ENCODE measurements at places on chromosomes 13 and 19.

GRCh38 chr19:1794424-1795172 is 17.5 kb downstream of the ATP8B3 start:
- no peak for DNase-seq

GRCh38 chr19:19873381-19873780 is 7.7 kb downstream of the ZNF253 start:
- DNase-seq, result no peak

DNA sequence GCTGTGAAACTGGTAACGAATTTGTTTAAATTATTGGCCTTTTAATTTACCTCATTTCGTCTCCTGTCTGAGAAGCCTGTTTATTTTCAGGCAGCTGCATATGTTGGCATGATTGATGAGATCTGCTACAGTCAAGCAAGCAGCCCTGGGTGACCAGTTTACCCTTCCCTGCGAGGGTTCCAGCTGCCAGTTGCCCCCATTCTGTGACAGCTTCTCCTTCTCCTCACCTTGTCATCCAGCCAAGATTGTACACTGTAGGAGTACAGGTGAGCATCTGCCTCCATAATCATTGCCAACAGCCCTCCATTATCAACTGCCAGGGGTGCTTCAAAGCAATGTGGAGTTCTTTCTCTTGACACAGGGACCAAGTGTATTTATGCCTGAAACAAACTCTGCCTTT is 1979.9 kb upstream of the PRR20A start:
- DNase-seq, result peak; percentile 93

DNA sequence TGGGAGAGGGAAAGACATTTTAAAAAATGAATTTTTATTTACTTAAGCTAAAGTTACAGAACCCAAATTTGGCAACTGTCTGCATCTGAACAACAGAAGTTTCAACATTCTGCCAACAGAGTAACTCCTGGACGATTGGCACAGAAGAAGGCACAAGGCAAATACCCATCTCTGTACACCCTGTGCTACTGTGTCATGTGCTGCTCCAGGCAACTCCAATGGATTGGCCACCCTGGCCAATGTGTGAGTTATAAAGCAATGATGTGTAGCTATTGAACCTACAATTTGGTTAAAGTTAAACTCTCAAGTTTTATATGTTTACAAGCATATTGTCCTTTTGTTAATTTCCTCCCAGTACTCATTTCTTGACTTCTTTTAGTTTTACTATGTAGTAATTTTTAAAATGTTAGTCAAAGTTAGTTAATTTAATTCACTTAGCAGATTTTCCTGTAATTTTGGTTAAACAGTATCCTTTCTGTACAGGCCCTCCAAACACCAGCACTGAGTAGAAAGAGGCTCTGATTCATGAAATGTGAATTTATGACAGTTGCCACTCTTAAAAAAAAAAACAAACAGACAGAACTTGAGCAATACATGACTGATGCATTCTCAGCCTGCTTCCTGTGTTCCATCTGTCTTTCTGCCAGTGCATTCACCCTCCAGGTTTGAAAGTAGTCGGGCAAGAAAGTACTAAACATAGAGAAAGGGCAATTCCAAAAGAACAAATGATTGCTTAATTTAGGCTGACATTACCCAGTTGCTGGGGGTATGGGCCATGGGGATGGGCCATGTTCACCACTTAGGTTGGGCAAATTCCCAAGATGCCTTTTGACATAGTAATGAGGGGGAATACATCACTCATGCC is 5.9 kb downstream of the STARD13 start:
- DNase-seq, result no peak

- DNase-seq, result no peak
Measured at GRCh38 chr19:1613146-1613545, 7.9 kb upstream of the UQCR11 start.

DNA sequence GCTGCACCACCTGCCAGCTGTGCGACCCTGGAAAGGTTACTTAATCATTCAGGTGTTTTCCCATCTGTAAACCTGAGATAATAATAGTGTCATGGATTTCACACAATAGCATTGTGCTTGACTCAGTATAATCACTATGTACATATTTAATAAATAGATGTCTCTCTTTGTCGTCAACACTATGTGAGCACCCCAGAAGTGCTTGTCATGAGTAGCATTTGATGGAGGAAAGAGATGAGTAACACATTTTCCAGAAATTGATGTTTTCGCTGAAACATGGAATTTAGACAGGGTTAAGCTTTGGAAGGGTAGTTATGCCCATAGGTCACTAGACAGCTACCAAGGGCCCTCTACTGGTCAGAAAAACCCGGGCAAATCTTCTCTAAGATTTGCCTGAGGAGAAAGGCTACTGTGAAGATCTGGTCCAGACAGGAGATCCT is 9.5 kb upstream of the MBNL2 start:
- no peak for DNase-seq

- peak; percentile 42 for DNase-seq
Measured at GRCh38 chr19:48540110-48540509, 11.9 kb upstream of the SULT2B1 start.

GRCh38 chr19:1172353-1173158 is 1.5 kb downstream of the SBNO2 start:
- DNase-seq, result no peak

DNA sequence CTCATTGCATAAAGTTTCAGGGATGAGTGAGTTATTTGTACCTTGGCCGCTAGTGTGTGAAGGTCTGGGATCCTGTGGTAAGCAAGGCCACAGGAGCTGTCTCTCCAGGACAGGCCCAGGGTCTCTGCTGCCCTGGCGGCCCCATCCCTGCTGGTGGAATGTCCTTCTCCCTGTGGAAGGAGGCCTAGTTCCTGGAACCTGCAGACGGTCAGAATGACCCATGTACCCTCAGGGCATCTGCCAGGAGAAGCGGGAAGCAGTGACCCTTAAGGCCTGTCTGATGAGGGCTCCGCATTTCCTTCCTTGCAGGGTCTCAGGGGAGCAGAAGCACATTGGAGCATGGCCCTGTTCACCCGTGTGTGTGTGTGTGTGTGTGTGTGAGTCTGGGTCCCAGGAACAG is 32.1 kb upstream of the SOX1 start:
- no peak for DNase-seq

DNA sequence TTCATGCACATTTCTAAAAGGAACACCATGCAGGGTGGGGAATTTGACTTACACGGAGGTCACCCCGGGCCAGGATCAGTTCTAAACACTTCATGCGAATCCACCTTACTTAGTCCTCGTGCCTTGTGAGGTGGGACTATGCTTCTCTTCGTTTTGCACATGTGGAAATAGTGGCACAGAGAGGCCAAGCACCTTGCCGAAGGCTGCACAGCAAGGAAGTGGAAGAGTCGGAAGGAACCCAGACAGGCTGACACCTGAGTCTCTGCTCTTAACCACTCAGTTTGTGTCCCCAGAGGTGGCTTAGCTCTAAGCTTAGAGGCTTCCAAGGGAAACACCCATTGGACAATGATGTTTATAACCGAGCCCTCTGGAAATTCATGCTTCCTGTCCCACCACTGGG is 150.1 kb downstream of the CACNA1A start:
- DNase-seq, result no peak

DNA sequence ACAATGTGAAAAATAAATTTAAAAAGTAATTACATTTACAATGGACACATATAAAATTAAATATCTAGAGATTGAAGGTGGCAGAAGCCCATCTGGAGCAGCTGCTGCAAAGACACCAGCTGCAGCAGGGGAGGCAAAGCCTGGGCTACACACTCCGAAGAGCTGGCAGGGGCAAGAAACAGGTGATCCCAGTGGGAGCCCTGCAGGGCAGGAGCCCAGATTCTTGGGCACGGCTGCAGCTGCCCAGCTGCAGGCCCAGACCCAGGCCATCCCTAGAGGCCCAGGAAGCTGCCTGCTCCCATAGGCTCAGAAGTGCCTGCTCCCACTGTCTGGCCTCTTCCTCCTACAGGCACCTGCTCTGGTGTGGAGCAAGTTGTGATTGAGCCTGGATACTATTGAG is 1547.9 kb upstream of the SPRY2 start:
- no peak for DNase-seq

- no peak for DNase-seq
Measured at GRCh38 chr13:81738364-81738763, 1397.4 kb upstream of the SPRY2 start.

DNA sequence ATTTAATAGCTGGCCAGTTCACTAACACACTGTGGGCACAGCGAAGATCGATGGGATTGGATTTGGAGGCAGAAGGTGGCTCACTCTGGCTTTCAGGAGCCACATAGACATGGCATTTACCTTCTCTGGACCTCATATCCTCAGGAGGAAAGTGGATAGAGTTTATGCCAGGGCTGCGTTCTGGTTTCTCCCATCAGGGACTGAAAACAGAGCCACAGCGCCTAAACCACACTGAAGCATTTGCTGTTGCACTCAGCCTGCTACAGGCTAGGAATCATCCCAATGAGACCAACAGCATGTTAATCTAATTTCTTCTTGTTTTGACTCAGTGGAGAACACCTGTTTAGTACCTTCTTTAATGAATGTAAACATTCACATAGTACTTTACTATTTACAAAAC is 1.6 kb downstream of the CYSLTR2 start:
- DNase-seq, result no peak

DNA sequence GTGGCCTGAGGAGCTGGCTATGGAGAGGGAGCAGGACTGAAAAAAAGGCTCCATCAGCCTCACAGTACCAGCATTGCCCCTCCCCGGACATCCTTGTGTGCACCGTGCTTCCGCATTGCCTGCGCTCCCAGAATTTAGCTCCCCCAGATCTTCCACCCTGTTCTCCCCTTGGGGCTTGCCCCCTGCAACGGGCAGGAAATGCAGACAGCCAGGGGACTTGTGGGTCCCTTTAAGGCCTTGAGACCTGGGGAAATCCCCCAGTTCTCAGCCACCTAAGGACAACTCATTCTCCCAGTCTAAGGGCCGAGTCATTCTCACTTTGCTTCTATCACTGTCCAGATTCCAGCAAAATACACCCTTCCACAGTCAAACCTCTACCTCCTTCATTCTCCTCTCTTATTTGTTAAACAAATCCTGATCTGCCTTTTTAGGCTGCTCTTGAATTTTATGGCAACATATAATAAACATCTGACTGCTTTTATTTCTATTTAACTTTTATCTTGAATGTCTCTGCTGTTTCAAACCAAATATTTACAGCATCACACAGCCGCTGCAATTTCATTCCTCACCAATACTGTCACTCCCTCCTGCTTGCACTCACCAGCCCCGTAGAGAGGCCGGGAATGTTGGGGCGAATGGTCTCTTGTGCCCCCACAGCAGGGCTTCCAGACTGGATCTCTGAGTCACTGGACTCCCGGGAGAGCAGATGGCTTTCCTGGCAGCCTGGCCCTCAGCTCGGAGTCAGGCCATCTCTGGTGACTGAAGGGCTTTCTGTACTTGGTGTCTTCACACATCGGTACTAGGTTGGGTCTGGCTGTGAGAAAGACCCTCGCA is 221.9 kb downstream of the TSHZ3 start:
- DNase-seq, result no peak

DNA sequence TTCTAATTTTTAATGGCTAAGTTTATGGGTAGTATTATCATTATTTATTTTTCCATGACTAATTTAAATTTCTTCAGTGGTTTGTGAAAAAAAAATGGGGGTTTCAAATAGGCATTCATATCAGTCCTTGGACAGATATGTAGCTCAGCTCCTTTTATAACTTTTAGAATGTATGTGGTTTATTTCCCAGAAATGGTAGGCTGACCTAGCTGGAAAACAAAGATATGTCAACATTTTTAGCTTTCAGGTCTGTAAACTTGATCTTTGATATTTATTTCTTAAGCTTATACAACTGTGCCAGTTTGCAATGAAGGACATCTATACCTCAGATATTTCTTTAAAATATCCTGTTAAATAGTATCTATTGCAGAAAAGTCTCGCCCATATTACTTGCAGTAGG is 1815.5 kb downstream of the SLITRK5 start:
- DNase-seq, result no peak

- no peak for DNase-seq
Measured at GRCh38 chr13:23059173-23059572, 121.6 kb upstream of the SGCG start.

DNA sequence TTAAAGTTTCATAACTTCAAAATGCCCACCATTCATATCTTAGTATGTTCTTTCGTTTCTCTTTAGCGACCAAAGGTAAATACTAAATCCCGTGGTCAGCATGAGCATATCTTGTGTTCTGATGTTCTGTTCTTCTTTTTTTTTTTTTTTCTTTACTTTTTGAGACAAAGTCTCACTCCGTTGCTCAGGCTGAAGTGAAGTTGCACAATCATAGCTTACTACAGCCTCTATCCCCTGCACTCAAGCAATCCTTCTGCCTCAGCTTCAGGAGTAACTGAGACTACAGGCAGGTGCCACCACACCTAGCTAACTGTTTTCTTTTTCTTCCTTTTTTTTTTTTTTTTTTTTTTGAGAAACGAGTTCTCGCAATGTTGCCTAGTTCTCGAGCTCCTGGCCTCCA is 60.9 kb upstream of the ATP12A start:
- DNase-seq, result no peak

- DNase-seq, result peak; percentile 23
Measured at GRCh38 chr13:38752686-38753085, 65.8 kb downstream of the FREM2 start.

DNA sequence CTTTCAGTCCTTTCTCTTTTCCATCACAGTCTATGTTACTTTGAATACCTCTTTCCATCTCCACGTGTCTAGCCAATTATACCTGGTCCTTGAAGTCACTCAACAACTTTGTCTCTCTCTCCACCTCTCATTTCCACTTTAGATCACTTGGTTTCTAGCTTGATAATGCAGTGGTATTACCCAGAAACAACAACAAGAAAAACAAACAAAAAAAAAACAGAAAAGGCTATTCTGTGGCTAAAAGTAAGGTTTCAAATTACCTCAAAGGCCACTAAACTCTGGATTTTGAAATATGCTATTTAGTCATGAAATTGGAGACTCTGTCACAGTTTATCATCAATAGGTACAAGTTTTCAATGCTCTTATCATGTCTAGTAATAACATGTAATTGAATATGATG is 184.8 kb downstream of the PCDH9 start:
- DNase-seq, result peak; percentile 75

DNA sequence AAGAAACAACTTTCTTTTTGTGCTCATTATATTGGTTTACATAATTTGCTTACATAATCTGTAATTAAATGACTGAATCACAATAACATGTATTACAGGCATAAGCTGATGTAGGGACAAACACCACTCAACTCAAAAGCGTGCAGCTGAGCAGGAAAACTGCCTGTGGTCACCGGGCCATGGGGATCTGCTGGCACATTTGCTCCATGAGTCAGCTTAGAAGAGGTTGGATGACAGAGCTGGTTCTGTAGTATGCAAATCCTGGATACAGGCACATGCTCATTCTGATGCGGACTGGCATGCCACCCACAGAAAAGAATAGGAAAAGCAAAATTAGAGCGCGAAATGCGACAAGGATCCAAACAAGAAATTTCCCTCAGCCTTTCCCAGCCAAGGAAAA is 128.6 kb downstream of the USP12 start:
- no peak for DNase-seq

GRCh38 chr19:34228347-34228746 is 26.0 kb upstream of the GARRE1 start:
- no peak for DNase-seq
